ENCODE measurements at places on chromosomes 4 and X. TPM values are rescaled to one million over a fixed set of nuclear protein-coding genes. Genes with fewer than 3 reads are reported as not detected.

DNA sequence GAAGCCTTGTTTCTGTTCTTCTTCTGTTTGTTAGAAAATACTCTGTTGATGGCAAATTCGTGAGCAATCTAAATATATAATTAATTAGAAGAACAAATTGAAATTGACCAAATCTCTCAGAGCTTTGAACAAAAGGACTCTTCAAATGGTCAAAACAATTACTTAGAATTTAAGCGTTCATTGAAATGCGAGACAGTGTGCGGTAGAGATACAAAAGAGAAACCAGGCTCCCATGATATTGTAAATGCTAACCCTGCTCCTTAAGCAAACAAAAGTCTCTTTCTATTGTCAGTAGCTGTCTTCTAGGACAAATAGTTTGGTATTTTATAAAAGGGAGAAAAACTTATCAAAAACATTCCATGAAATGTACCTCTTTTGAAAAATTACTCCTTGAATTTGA is 453.4 kb upstream of the MAGEB2 start:
- H3K4me1 ChIP-seq = no peaks in the 10 kb centered on the region
- no peak overlapping the region for H3K4me3 ChIP-seq
- H3K27ac ChIP-seq = no peak overlapping the region
- H3K36me3 ChIP-seq = no peaks in the 10 kb centered on the region
- H3K27me3 ChIP-seq = no peaks in the 10 kb centered on the region
- DNase-seq = no peak

TBC1D9 gene
- total RNA-seq = 43.4 TPM

PRDM5 gene
- 5.7 TPM for total RNA-seq

DNA sequence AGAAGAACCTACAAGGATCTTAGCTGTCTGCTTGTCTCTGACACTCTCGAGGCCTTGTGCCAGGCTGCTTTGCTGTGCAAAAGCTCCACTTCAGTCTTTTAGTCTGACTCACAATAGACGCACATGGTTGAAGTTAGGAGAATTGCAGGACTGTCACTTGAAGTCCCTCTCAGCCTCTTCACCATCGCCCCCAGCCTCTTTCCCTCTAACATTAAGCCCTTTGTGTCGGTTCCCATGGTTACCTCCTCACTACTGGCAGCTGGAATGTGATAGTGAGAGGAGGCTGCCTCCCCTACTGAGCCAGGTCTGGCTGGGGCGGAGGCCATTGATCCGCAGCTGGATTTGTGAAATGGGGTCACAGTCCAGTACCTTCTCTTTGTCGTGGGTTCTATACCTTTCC is 201.8 kb downstream of the SOWAHB start:
- H3K36me3 ChIP-seq = no peaks in the 10 kb centered on the region
- H3K4me3 ChIP-seq = no peak overlapping the region
- no peak for DNase-seq
- H3K27me3 ChIP-seq = no peaks in the 10 kb centered on the region
- H3K27ac ChIP-seq = no peak overlapping the region
- no peaks in the 10 kb centered on the region for H3K4me1 ChIP-seq

Measured in endothelial cell of umbilical vein (primary cell).